ENCODE measurements at places on chromosomes 7 and 10.

DNA sequence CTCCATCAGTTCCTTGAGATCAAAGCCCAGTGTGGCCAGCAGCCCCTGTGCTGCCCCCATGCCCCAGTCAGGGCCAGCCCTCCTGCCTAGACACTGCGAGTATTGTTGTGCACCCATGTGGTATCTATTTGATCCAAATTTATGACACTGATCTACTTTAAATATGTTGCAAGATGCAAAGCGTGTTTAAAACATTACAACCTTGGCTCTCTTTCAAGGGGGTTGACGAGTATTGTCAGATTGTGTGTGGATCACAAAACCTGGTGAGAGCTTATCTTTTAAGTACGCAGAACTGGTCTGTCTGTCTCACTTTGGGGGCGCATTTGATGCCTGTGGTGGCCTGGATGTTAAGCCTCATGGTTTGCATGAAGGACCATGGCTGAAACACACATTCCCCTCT lies 108.9 kb downstream of the COL13A1 start:
- DNase-seq = no peak

DNA sequence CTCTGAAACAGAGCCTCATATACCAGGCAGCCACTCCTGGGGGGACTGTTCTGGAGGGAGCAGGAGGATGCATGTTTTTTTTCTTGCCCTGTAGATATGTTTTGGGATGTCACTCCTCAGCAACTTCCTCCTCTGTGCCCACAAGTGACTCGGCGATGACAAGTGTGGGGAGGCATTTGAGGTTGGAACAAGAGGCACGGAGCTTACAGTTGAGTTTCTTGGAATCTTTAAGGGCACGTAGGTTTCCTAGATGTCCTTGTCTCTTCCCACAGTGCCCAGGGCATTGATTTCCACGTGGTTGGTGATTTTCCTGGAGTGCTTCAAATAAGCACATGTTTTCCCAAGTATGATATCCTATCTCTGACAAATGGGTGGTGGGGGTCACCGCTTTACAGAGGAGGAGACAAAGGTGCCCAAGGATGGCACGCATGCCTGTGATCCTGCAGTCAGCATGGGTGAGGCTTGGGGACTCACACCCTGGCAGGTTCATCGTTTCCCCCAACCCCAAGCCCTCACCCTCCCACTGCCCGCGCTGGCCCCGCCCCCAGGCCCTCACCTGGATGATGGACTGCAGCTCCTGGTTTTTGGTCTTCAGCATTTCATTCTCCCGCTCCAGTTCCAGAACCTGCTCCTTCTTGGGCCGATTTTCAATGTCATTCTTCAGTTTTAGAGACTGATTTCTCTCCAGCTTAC lies 95.2 kb upstream of the GNA12 start:
- no peak for DNase-seq

DNA sequence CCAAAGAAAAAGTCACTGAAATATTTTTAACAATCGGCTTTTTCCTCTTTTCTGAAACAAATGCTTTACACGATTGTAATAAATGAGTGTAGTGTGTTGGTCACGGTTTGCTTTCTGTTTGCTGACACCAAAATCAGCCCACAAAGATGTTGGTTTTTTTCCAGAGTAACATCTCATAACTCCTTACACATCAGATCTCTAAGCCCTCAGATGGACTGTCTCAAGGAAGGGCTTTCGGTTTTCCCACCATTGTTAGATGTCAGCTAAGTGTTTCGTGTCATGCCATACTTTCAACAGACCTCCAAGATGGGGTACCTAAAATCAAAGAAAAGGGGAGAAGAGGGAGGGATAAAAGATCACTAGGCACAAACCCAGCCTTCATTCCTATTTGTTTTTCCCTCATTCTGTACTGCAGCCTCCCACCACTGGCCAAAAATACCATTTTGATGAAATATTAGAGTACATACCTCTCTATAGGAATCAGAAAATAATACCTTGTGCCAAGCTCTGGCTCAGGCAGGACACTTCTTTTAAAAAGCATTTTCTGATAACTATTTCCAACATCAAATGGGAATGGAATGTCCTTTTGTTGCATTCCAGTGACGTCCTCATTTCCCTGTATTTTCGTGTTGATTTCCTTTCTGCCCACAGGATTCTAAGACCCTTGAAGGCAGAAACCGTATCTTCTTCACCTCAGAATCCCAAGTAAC lies 159.1 kb downstream of the DGKI start:
- DNase-seq = no peak

DNA sequence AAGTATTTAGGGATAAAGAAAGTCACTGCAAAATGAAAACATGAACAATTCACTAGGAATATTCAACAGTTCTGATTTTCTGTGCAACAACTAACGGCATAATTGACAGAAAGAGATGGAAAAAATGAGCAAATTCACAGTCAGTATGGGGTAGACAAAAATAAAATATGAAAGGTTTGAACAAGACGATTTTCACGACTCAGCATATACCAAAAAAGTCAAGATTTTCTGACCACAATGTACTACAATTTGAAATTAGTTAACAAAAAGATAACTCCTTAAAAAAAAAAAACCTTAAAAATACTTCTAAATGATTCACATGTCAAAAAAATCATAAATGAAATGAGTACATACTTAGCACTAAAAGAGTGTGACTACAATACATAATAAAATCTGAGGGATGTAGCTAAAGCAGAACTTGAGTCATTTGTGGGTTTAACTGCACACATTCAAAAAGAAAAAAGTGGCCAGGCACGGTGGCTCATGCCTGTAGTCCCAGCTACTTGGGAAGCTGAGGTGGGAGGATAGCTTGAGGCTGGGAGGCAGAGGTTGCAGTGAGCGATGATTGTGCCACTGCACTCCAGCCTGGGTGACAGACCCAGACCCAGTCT lies 22.6 kb upstream of the MTURN start:
- no peak for DNase-seq

- DNase-seq = no peak
These were observed 112.7 kb downstream of the ARHGAP22 start for GRCh38 chr10:48492201-48492600.

- DNase-seq = no peak
These were observed 47.2 kb downstream of the OSBPL3 start for GRCh38 chr7:24932815-24933214.

DNA sequence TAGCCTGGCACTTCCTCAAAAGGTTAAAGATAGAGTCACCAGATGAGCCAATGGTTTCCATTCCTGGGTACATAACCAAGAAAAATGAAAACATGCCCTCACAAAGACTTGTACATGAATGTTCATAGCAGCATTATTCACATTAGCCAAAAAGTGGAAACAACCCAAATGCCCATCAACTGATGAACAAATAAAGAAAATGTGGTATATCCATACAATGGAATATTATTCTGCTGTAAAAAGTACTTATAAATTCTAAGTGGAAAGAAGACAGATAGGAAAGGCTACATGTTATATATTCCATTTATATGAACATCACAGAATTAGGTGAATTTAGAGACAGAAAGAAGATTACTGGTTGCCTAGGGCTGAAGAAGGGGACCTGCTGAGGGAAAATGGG lies 10.7 kb upstream of the SLC16A9 start:
- DNase-seq = no peak

- DNase-seq = no peak
These were observed 45.4 kb upstream of the MBL2 start for GRCh38 chr10:52818019-52818418.

DNA sequence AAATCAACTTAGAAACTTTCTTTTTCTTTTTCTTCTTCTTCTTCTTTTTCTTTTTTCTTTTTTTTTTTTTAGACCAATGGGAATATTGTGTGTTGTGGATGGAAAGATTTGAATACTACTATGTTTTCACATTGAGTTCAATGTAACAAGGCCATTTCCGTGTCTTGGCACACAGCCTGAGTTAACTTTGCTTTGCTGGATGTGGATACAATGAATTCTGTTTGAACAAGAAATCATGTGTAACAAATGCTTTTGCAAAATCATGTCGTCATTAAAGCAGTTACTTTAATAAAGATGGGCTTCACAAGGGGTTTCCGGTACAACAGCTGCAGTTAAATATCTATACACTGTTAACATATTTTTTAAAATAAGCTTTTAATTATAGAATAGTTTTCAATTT lies 13.5 kb upstream of the ENTPD1 start:
- DNase-seq = peak; percentile 27

DNA sequence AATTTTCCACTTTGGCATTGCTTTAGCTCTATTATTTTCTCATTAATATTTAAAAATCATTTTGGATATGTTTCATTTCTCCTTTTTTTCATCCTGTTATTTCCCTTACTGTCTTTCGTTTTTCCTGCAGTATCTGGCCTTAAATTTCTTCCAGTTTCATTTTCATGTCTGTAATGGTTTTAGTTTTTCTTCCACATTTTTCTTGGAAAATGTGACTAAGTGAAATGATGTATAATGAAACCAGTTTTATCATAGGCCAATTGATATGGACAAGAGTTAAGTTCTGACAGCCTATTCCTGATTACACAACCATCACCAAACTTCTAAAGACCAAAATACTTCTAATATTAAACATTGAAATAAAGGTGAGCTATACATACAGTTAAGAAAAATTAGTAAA lies 158.5 kb downstream of the LHFPL3 start:
- no peak for DNase-seq

GRCh38 chr10:22320591-22321155 lies at the start of gene BMI1:
Gene BMI1 (plus strand): TSS chr10:22321099. CDS start chr10:22326450, 5,351 bp downstream.
- DNase-seq = peak; percentile 69

- DNase-seq = no peak
These were observed 46.8 kb downstream of the ERLIN1 start for GRCh38 chr10:100138921-100139496.

GRCh38 chr10:71604324-71605018 lies 115.1 kb downstream of the C10orf105 start:
- no peak for DNase-seq

DNA sequence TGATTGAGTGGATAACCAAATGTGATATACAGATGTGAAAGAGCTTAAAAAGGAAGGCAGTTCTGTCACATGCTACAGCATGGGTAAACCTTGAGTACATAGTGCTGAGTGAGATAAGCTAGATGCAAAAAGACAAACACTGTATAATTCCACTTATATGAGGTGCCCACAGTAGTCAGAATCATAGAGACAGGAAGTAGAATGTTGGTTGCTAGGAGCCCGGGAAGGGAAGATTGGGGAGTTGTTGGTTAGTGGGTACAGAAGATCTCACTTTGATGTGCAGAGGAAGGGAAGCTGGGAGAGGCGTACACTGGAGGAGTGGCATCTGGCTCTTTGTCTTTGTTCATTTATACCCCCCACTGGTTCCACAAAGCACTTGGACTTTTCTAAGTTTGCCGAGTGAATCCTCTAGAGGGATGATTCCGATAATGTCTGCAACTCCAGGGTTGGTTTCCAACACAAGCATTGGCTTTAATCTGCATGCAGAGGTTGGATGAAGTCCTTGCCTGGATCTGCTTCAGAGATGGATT lies 39.5 kb downstream of the TSPAN14 start:
- DNase-seq = no peak

DNA sequence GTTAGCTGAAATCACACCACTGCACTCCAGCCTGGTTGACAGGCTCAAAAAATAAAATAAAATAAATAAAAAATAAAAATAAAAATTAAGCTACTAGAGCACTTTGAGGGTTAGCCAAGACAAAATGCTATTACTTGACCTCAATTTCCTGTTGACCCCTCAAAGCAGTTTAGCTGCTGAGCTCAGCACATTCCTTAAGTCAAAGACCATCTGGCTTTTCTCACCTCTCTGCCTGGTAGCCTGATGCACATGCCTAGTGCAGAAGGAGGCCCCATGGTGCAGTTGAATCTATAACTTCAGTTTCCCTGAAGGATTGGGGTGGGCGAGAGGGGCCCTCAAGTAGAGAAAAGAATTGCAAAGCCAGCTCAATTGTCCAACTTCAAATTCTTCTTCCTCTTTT lies 211.1 kb upstream of the GALNT17 start:
- DNase-seq = no peak

DNA sequence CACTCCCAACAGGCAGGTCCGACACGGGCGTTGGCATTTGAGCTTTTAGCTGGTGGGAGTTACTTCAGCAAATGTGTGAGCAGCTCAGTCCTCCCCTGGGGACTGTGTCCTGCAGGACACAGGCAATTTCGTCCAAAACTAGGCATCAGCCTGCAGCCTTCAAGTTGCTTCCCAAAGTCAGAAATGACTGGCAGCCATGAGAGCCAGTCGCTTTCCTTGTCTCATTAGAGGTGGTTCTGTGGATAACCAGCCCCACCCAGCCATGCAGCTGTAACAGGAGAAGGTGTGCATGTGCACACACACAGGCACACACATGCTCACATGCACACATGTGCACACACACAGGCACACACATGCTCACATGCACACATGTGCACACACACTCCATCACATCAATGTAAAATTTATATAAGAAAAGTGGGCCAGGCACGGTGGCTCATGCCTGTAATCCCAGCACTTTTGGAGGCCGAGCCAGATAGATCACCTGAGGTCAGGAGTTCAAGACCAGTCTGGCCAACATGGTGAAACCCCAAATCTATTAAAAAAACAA lies 138.8 kb upstream of the TCERG1L start:
- DNase-seq = no peak

GRCh38 chr10:58373442-58373827 lies 11.8 kb upstream of the TFAM start:
- no peak for DNase-seq

GRCh38 chr10:96765406-96766240 lies 45.3 kb upstream of the PIK3AP1 start:
- no peak for DNase-seq

Measured in NCI-H1105 (cell line).